ENCODE measurements at places on chromosomes 3 and 15.
A peak's percentile ranks its signal among the peaks of the same experiment; 100 is the strongest.

DNA sequence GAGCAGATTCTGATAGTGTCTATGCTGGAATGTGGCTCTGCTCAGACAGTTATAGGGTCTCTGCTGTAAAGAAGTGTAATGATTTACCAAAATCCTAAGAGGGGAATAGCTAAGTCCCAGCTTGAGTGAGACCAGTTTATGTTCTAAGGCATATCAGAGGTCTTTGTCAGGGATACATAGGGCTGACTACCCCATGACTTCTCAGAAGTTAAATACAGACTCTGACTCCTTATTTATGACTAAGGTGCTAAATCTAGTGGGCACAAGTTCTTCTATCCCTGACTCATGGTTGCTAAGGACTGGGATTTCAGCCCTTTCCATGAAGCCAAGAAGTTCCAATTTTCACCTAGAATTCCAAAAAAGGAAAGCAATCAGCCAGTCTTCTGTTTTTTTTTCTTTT lies 192.6 kb upstream of the POU1F1 start:
- DNase-seq, result peak; percentile 3

- no peak for DNase-seq
These were observed 70.7 kb downstream of the C3orf70 start for GRCh38 chr3:185082149-185082548.

GRCh38 chr15:68227643-68228142 lies 1.8 kb downstream of the CLN6 start:
- no peak for DNase-seq

- DNase-seq, result peak; percentile 85
These were observed 1.1 kb downstream of the FAM131A start for GRCh38 chr3:184338511-184338945.

- no peak for DNase-seq
These were observed 39.9 kb upstream of the SOX14 start for GRCh38 chr3:137724240-137724639.

- no peak for DNase-seq
These were observed 43.0 kb upstream of the GLCE start for GRCh38 chr15:69117431-69117871.

- no peak for DNase-seq
These were observed 62.7 kb downstream of the DGKG start for GRCh38 chr3:186299327-186299726.

- DNase-seq, result no peak
These were observed 42.4 kb upstream of the TLE3 start for GRCh38 chr15:70140025-70140542.

DNA sequence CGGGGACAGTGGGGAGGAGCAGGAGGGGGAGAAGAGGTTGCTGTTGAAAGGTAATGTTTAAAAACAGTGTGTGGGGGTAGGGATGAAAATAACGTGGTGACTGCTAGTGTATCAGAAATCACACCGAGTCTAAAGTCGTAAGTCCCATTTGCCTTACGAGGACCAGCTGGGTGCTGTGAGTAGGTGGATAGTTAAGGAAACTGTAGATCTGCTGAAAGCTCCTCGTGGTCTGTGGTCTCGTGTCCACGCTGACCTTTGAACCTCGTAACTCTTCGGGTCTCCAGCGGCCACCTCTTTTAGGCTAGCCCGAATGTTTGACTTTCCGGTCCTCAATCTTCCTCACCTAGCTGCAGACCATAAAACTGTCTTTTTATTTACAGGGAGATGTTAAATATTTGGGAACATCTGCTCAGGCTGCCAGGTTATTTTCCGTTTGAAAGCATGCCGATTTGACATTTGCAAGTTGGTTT lies 29.3 kb upstream of the ST3GAL6 start:
- DNase-seq, result peak; percentile 15

- DNase-seq, result no peak
These were observed 477.1 kb upstream of the KCNMB2 start for GRCh38 chr3:178059119-178059518.

GRCh38 chr3:29746163-29746760 lies 465.4 kb downstream of the RBMS3 start:
- DNase-seq, result no peak

DNA sequence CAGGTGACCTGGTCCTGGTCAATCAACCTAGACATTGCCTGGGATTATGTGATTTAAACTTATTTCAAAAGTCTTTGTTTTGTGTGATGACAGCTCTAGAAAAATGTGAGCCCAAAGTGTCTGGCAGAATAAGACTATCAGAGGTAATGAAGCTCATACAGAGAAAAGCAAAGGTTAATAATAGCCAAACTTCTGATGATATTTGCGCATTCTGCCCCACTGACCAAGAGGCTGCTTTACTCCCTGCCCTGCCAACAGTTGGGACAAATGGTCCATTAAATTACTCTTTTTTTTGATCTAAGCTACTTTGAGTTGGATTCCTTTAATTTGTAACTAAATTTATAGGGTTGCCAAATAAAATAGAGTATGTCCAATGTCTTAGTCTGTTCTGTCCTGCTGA lies 911.2 kb downstream of the MCTP2 start:
- no peak for DNase-seq

GRCh38 chr3:177589041-177589650 lies 391.9 kb upstream of the TBL1XR1 start:
- DNase-seq, result no peak

GRCh38 chr3:81451611-81452010 lies 309.8 kb downstream of the GBE1 start:
- no peak for DNase-seq

DNA sequence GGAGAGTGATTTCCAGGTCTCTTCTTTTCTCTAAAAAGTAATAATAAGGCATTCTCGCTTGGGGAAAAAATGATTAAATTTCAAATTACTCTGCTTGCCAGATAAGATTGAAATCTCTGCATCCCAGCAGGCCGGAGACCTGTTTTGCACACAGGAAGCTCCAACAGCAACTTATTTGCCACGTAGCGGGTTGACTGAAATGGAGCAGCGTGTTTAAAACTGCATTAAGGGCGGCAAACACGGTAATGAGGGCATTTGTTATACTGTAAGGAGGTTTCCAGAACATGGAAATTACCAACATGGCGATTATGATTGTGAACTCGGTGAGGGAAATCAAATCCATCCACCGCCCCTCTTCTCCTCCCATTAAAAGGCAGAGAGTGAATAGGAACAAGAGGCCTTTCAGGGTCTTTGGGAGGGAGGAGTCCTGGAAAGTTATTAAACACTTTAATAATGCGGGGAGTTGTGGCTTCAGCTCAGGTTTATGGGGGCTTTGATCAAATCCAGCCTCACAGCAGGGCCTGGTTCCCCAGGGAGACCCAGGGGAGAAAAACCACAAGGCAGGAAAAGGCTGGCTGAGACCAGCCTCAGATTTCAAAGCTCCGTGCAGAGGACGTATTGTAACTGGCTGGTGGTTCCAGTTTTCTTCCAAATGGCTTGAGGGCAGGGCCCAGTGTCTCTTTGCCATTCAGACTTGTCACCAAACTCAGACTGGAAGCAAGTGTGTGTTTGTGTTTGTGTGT lies 242.3 kb downstream of the TLE3 start:
- DNase-seq, result no peak

DNA sequence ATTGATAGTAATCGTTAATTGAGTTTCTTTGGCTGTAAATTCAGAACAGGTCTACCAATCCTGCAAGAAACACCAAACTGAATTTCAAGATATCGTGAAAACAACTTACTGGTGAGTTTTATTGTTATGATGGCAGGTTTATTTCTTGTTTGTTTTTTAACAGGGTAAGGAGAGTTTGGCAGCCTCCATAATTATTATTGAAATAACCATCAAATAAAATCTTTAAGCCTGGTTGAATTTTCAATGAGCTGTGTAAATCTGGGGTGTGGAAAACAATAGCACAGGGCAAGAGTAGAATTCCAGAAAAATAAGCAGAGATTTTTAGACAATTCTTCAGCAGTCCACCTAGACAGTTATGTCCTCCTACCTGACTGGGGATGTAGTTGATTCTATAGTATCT lies 196.5 kb downstream of the MECOM start:
- no peak for DNase-seq

GRCh38 chr3:14204515-14205284 lies 26.1 kb downstream of the LSM3 start:
- DNase-seq, result no peak

- peak; percentile 28 for DNase-seq
These were observed 2.3 kb downstream of the FLNB start for GRCh38 chr3:58010562-58010961.

DNA sequence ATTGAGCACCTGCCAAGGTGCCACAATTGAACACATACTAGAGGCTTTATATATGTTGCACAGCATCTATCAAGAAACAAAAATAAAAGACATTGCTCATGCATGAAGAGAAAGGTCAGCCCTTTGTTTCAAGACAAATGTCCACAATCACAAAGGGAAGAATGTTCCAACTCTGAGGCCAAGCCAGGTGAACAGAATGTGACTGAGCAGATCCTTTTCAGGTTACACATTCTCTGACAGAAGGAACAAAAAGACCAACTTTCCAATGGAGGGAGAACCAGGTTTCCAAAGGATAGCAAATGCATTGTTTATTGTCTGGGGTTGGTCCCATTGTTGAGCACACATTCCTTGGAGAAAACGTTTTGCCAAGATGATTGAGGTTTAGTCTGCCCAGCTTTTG lies 50.2 kb upstream of the FAM174B start:
- DNase-seq, result no peak

DNA sequence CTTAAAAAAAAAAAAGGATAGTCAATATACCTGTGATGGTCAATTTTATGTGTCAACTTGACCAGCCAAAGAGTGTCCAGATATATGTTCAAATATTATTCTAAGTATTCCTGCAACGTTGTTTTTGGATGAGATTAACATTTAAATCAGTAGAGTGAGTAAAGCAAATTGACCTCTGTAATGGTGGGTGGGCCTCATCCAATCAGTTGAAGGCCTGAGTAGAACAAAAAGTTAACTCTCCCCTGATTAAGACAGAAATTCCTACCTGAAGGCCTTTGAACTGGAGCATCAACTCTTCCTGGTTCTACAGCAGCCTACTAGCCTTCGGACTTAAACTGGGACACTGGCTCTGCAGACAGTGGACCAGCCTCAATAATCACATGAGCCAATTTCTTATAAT lies 154.1 kb downstream of the FGF12 start:
- no peak for DNase-seq

DNA sequence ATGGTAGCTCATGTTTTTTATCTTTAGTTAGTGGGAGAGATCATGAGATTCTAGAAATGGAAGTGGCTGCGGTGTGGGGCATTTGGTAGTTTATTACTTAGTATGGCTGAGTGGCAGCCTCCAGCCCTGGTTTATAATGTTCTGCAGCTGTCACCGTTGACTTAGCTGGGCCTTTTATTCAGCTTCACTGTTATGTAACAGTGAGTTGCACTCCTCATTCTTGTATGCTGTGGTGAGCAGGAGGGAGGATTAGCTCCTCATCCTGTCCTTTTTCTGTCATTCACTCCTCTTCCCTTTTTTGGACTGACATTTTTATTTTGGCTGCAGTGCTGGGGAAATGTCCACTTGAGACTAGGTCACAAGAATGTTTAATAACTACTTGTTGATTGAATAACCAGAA lies 29.5 kb downstream of the RAD54L2 start:
- DNase-seq, result no peak

DNA sequence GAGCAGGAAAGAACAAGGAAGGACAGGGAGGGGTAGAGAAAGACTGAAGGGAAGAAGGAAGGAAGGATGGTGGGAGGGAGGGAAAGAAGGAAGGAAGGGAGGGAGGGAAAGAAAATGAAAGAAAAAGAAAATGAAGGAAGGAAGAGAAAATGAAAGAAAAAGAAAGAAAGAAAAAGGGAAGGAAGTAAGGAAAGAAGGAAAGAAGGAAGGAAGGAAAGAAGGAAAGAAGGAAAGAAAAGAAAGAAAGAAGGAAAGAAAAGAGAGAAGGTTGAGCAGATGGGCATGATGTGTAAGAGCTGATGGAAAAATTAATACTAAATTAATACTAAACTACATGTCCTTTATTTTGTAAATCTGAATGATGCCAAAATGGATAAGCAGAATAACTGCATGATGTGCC lies 418.3 kb upstream of the CDIN1 start:
- DNase-seq, result no peak

DNA sequence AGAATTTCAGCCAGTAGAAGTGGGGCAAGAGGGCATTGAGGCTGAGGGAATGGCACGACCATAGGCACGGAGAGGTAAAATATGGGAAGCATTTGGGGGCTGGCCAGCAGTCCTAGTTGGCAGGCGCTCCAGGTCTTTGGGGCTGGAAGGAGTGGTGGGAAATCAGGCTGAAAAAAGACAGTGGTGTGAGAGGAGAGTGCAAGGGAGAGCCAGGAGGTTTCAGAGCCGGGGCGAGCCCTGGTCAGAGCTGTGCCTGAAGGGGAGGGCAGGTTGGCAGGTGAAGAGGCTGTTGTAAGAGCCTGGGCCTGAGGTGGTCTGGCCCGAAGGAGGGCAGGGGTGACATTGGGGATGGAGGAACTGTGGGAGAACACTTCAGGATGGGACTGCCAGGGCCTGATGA lies 1.6 kb upstream of the IDH3A start:
- no peak for DNase-seq

DNA sequence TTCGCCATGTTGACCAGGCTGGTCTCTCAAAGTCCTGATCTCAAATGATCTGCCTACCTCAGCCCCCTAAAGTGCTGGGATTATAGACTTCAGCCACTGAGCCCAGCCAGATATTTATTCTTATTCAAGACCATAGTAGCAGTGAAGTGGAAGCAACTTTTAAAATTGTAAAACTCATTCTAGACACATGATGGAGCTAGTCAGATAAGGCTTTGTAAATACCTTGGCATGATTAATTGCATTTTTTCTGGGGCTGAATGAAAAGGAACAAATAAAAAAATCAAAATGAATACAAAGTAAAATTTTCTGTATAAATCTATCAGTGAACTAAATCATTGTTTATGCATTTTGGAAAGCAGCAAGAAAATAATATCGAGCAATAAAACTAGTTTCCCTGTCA lies 4.1 kb upstream of the MYO1E start:
- DNase-seq, result no peak

DNA sequence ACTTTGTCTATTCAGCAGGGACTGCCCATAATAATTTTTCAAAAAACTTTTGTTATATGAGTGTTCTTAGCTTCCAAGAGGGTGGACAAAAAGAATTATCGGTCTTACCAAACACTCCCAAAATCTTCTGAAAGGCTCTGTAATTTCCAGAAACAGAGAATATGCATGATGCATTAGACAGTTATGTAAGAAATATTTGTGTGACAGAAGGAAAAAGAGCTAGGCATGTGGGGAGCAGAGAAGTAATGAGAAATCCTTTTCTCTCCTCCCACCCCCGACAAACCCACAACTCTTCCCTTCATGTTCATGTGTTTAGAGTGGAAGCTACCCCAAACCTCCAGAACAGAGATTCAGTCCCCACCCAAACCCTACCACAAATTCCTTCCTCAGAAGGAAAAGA lies 86.8 kb downstream of the MYO5A start:
- no peak for DNase-seq

All from hepatic stellate cell (primary cell).